Spleen (tissue), 13 donors: ENCODE measurements at places on chromosomes 4 and X. TPM values are rescaled to one million over a fixed set of nuclear protein-coding genes. Genes with fewer than 3 reads are reported as not detected.

Gene OTC
- total RNA-seq, result not detected

Gene VCX
- total RNA-seq, result not detected

Gene DRD5
- not detected for total RNA-seq

Gene GRIPAP1
- total RNA-seq, result 93.6 TPM
